ENCODE measurements at places on chromosomes 12 and 14.

GRCh38 chr14:94129758-94130414, 482 bp upstream of the IFI27L2 start:
- DNase-seq: peak; percentile 42

DNA sequence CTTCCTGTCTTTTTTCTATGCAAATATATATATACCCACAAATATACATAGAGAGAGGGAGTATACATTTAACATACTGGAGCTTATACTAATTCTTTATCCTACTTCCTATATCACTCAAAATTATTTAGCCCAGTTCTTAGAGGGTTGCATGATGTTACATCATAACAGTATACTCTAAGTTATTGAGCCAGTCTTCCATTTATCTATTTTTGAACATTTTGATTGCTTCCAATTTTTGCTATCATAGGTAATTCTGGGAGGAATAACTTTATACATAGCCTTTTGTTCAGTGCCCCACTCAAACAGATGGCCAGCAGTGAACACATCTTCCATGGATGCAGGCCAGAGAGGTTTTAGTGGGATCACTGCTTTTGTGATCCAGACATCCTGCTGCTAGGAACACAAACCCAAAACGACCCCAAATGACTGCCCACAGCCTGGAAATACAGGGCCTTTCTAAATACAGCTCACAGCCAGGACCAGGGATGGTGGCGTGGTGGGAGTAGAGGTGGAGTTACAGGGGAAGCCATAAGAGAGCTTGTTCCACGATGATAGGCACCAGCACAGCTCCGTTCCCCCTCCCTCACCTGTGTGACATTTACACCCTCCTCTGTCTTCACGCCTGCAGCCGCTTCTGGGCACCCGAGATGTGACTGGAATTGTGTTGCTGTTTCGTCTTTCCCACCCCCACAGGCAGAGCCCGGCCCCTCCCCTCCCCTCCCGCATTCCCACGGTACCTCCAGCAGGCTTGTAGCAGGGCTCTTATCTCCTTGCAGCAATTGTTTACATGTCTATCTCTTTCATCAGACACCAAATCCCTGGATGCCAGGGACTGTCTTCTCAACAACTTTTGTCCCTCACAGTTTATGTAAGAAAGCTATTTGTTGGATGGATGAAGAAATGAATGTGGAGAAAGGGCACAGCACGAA, 30.7 kb upstream of the HDAC7 start:
- DNase-seq: no peak

DNA sequence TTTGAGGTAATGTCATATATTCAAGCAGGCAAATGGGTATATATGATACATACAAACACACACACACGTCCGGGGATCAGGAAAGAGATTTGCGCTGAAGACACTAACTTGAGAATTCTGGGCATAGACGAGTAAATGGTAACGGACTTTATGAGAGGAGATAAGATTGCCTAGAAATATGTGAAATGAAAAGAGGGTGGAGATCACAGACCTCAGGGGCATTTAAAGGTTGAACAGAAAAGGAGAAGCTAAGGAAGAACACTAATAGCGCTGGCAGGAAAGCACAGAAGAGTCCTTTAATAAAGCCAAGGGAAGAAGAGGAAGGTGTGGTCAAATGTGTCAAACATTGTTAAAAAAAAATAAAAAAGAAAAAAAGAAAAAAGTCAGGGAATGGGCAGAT, 13.1 kb downstream of the CRY1 start:
- no peak for DNase-seq

- no peak for DNase-seq
Measured at GRCh38 chr12:43786899-43787693, 19.0 kb downstream of the TWF1 start.

GRCh38 chr12:28936711-28937110, 212.4 kb upstream of the FAR2 start:
- no peak for DNase-seq
